Bone marrow (tissue), 2 donors: ENCODE measurements at places on chromosomes 4 and X.

DNA sequence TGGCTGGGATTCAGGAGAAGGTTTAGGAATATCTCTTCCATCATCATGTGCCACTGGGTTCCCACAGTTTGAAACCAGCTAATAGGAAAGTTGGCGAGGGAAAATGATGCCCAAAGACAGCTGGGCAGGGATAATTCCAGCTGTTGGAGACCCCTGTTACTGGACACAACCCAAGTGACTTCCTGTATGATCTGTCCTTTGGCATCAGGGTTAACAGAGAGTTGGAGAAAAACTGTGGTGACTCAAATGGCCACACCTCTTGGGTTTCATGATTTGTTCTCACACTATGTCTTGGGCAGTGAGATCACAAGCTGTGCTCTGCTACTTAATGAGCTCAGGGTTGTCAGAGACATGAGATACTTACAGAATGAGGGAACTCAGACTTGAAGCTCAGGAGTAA lies 3.8 kb downstream of the FGF16 start:
- no peak for DNase-seq

GRCh38 chr4:107183155-107183774 lies 147.2 kb upstream of the DKK2 start:
- no peak for DNase-seq

DNA sequence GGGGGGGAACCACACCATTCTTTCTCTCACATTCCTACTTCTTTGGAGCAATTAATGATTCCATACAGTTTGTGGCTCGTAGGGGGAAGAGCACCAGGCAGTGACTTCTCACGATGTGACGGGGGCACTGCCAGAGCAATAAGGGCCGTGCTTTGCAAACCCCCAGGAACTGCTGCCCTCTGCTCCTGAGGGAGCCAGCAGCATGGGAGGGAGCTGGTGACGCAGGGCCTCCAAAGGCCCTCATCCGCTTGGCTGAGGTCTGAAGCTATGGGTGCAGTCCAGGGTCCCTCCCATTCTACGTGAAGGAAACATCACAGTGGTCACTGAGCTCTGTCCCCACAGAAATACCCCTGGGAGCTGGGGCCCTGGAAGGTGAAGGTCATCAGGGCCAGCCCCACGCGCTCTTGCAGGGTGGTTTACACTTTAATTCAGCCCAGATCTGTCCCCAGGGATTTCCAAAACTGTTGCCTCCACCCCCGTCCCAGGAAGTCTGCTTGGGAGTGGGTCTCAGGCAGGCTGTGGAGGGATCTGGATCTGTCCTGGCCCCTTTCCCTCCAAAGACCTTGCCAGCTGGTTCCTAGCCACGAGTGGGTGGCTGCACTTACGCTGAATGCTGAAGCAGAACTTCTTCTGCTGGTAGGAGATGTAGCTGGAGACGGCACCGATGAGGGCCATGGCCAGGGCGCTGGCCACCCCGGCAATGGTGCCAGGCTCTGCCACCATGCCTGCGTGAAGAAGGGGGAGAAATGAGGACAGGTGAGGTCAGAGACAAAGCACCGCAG lies 82.6 kb downstream of the MTMR1 start:
- no peak for DNase-seq

DNA sequence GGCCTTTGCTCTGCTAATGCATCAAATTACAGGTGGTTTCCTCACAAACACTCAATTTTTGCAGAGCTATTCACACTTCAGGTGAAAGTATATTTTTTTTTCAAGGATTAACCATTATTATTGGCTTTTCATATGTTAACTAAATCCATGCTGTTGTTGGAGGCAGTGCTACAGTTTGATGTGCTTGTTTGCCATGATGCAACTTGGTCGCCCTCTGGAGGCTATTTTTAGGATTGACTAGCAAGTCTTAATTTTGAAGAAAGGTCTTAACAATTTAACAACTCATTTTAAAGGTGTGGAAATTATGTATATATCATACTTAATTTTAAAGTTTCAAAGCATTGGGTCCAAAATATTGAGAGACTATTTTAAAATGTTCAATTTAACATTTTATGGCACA lies 168.8 kb upstream of the FAM47A start:
- DNase-seq: no peak

DNA sequence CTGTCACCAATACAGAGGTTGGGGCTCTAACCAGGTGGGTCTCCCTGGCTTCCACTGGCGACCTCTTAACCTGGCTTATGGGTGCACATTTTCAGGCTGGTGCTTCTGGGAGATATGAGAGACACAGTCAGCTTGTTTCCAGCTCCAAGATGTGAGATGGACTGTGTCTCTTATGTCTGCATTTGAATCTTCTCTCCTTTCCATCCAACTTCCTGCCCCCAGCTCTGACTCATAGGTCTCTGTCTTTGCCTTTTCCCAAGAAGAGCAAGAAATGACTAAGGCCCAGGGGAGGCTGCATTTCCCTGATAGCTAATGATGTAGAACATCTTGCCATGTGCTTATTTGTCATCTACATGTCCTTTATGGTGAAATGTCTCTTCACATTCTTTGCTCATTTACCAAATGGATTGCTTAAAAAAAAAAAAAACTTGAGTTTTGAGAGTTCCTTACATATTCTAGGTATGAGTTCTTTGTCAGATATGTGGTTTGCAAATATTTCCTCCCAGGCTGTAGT lies 3.2 kb upstream of the UXT start:
- DNase-seq: no peak

GRCh38 chr4:86621435-86621834 lies 27.3 kb downstream of the PTPN13 start:
- no peak for DNase-seq

DNA sequence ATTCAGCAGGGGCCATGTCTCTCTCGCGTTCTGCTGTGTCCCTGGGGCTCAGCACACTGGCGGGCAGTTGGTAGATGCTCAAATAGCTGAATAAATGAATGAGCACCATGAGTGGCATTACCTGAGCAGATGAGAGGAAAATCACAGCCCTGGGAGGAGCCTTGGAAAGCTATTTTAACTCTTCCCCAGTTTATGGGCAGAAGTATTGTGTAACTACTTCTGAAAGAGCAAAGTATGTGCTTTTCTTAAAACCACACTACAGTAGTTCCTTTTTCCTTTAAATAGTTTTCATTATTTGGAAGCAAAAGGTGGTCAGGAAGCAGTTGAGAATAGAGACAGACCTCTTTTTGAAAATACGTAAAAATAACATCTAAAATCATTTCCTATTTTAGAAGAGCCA lies 3.0 kb upstream of the PLAC1 start:
- no peak for DNase-seq
